ENCODE measurements at places on chromosomes 5 and 9.

DNA sequence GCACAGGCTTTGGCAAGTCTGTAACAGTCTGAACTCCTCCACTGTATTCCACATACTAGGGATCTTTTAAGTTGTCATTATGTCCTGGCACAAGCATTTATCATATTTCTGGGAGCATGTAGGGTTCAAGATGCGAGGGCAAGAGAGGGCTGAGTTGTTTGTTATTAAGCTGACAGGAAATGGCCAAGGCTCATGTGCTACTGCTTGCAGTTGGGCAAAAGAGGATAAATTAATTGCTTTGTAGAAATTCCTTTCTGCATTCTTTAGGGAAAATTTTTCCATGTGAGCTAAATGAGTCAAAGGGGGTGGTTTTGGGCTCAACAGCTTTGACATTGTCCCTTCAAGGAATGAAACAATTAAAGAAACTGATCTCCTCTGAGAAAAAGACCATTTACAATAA is 35.4 kb downstream of the DOCK8 start:
- H3K27me3 ChIP-seq, result no peaks in the 10 kb centered on the region
- no peaks in the 10 kb centered on the region for H3K36me3 ChIP-seq
- DNase-seq, result no peak
- H3K4me3 ChIP-seq, result no peak overlapping the region

GRCh38 chr5:14178091-14178490 is 34.9 kb downstream of the TRIO start:
- H3K36me3 ChIP-seq, result no peaks in the 10 kb centered on the region
- H3K27ac ChIP-seq, result peak overlapping the region; percentile 44
- no peak overlapping the region for H3K4me3 ChIP-seq
- peaks cover 14% of the 10 kb centered on the region for H3K4me1 ChIP-seq

- no peak for DNase-seq
- H3K36me3 ChIP-seq, result no peaks in the 10 kb centered on the region
- H3K27me3 ChIP-seq, result no peaks in the 10 kb centered on the region
Observed at GRCh38 chr5:87266914-87267573, 639 bp upstream of the RASA1 start.

GRCh38 chr9:76693912-76694311 is 70.3 kb upstream of the PCA3 start:
- H3K27me3 ChIP-seq, result no peaks in the 10 kb centered on the region
- H3K27ac ChIP-seq, result no peak overlapping the region
- H3K36me3 ChIP-seq, result peaks cover 8% of the 10 kb centered on the region

DNA sequence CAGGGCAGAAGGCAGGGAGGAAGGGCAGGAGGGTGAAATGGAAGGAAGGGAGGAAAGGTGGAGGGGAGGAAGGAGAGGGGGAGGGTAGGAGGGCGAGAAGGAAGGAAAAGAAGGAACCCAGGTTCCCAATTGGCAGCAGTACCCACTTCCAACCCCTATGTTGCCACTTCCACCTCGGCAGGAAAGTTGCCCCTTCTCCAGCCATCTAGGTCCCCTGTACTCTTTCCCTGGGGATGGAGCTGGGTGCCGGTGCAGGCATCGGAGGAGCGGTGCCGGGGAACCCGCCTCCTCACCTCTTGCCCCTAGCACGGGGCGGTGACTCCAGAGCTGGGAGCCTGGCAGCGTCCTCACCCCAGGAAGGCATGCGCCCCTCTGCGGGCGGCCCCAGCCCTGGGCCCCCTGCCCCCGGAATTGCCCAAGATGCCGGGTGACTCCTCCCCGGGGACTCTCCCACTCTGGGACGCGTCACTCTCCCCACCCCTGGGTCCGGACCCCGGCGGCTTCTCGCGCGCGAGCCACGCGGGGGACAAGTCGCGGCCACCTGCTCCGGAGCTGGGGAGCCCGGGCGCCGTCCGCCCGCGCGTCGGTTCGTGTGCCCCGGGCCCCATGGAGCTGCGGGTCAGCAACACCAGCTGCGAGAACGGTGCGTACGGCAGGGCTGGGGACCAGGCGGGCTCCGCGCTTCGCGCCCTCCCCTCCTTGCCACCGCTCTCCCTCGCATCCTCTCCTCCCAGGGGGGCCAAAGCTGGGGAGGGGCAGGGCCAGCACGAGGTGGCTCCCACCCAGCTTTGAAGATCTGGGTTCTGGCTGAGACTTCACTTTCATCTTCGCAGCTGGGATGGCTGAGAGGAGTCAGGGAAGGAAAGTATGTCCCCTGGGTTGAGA is at the start of gene NIPAL4:
Gene NIPAL4, plus strand, starts transcription at position 499 of the 885 bp plus-strand sequence. Its CDS starts 108 bp downstream, at position 607.
- H3K27me3 ChIP-seq, result no peaks in the 10 kb centered on the region
- no peak for DNase-seq
- no peaks in the 10 kb centered on the region for H3K4me1 ChIP-seq

DNA sequence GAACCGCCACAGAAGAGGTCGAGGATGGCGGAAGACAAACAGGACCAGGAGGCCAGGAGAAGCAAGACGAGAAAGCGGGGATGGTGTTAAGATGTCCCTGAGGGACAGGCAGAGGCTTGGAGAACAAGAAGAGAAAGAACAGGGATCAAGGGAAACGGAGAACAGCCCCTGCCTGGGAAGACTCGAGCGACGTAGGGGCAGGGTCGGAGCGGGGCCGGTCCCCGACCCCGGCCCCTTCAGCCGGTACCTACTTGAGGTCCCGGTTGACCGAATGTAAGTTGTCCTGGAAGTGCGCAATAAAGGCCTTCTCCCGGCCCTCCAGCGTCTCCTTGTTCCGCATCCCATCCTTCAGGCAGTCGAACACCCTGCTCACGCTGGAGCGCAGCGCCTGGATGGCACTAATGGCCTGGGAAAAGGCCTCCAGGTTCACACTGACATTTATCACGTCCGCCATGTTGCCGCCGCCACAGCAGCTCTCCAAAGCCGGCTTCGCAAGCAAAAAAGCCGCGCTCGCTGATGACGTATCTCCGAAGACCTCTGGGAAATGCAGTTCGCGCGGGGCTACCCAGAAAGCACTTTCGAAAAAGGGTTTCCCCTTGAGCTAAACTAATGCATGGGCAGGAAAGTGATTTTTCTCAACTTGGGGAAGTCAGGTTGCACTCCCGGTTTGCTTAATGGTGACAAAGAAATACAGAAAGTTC is at the start of gene MED27:
Gene MED27, minus strand, starts transcription at position 477 of the 701 bp plus-strand sequence. Its CDS starts 23 bp downstream, at position 454.
- H3K36me3 ChIP-seq, result peaks cover 14% of the 10 kb centered on the region
- peak within 1 kb of the TSS; percentile 75 for H3K27ac ChIP-seq
- H3K27me3 ChIP-seq, result no peaks in the 10 kb centered on the region
